ENCODE measurements at places on chromosomes 3 and 15.

DNA sequence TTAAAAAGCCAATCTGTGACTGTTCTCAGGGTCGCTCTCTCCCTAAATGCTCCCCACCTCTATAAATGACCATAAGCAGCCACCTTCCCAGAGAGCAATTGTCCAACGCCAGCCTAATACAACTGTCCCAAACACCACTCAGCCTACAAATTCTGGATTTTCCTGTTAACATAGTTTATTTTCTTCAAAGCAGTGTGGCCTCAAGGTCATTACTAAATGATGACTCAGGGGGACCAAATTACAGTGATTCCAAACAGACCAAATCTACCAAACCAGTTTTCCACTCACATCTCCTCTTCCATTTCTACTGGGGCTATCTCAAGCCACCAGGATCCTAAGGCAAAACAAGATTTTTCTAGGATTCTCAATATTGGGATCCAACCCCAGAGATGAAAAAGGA is 22.5 kb downstream of the HEXA start:
- no peak for DNase-seq

DNA sequence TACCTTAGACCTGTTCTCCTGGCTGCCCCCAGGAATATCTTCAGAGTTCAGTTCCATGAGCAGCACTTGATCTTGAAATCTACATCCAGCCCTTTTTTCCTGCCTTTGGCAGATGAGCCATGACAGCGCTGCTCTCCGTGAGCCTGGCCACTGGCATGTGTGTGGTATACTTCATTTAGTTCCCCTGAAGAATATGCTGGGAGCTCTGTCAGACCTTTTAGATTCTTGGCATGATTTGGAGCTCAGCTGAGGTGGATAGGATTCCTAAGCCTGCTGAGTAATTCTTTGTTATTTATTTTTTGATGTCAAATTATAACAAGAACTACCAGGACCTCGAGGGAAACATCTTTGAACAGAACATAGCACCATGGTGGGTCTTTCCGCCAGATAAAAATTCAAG is 121.7 kb downstream of the EDEM1 start:
- DNase-seq: no peak

DNA sequence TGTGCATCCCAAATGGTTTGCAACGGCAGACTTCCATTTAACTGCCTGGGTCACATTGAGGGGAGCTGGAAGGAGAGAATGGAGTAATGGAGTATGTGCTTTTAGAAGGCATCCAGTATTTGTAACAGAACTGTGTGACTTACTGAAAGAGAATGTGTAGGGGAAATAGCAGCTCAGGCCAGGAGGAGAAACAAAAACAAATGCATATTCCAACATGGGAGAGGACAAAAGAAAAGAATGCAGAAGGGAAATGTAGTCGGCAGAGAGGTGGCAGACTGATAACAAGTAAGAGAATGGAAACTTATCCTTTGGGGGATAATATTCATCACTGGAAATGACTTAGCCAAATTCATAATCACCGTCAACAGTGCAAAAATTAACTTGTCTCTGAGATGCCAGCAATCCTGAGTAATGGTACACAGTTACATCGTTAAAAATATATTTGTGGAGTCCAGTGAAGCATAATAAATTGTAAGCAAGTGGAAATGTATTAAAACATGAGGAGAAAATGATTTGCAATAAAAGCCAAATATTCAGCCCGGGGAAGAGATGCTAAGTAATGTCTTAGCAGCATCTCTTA is 294.9 kb upstream of the SGO1 start:
- DNase-seq: no peak

GRCh38 chr15:85795337-85796305 is 896 bp upstream of the KLHL25 start:
- no peak for DNase-seq

GRCh38 chr3:74661672-74662071 is 47.2 kb upstream of the CNTN3 start:
- no peak for DNase-seq

GRCh38 chr3:176463610-176464009 is 733.7 kb downstream of the TBL1XR1 start:
- DNase-seq: no peak

- DNase-seq: no peak
Observed at GRCh38 chr3:170982733-170983132, 43.8 kb downstream of the SLC2A2 start.

DNA sequence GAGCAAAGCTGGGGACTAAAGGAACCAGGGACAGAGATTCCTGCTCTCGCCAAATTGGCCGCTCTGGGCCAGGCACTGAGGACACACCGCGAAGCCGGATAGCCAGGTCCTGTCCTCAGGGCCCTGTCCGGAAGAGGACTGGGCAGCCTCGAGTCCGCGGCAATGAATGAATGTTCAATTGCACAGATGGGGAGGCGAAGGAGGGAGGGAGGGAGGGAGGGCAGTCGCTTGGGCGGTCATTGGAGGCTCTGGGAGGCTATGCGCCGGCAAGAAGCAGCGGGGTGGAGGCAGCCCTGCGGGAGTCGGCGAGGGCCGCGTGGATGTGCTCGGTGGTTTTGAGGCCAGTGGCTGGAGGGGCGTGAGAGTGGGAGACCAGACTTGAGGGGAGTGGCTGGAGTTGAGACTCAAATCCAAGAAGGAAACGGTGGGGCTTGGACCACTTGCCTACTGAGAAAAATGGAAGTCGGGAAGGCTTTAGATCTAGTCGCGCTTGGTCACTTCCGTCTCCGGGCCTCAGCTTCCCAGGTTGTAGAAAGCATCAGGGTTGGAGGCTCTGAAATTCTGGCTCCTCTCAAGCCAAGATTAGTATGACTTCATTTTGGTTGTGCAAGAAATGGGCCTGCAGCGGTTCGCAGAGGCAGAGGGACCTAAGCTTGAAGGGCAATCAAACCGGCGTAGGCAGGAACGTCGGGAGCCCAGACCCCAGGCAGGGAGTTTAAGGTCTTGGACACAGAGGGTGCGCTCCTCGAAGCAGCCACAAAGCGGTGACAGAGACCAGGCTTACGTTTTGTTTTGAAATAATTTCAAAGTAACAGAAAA is 21.1 kb upstream of the PLXND1 start:
- peak; percentile 72 for DNase-seq

DNA sequence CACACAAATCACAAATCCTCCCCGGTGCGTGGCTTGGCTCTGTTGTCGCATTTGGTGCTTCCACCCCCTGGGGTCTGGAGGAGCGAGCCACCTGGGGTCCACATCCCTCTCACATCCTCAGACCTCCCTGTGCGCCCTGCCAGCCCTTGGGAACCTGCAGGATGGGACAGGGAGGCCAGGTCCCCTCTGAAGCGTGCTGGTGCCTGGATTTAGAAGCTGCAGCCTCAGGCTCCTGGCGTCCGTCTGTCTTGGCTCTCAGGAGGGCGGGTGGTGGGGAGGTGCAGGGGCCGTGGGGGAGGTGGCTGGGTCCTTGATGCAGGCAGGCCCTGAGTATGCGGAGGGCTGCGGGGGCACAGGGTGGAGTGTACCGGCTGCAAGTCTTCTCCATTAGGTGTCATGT is 38.4 kb downstream of the RGMA start:
- no peak for DNase-seq

GRCh38 chr3:49602877-49603411 is 48.7 kb downstream of the BSN start:
- DNase-seq: peak; percentile 57

DNA sequence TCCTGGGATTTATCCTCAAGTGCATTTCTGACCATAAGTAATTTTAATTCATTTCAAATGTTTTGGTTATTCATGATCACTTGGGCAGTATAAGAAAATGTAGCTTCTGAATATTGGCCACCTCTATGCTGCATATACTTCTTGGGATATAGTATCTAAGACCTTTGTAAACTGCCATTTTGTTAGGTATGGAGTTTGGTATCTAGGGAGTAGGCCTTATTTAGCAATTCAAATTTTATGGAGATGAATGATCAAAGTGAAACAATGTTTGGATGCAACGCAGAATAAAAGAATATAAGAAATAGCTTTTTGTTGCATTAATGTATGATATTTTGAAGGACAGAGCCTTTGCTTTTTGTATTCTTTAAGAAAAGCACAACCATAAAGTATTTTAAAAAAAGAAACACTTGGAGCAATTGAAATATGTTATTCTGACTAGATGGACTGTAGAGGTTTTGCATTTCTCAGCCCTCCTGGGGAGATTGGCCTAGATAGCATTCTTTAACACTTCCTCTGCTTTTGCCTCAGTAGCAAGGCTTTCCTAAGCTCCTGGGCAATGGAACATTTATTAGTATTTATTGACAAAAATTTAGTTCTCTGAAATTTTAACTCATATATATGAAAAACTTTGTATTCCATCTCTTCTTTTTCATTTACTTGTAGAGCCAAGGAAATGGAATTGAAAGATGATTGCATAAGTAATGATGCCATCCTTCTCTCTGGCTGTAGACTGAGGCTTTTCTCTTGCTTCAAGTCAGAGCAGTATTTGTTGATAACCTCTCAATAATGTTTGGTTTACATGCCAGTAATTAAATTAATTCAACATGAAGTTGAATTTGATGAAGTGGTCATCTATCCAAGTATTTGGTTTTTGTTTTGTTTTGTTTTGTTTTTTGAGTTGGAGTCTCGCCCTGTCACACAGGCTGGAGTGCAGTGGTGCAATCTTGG is 61.8 kb upstream of the UTS2B start:
- DNase-seq: no peak

GRCh38 chr3:69299344-69299743 is 86.5 kb downstream of the FRMD4B start:
- DNase-seq: no peak

- no peak for DNase-seq
Observed at GRCh38 chr3:52188556-52188955, 9.4 kb upstream of the ALAS1 start.

DNA sequence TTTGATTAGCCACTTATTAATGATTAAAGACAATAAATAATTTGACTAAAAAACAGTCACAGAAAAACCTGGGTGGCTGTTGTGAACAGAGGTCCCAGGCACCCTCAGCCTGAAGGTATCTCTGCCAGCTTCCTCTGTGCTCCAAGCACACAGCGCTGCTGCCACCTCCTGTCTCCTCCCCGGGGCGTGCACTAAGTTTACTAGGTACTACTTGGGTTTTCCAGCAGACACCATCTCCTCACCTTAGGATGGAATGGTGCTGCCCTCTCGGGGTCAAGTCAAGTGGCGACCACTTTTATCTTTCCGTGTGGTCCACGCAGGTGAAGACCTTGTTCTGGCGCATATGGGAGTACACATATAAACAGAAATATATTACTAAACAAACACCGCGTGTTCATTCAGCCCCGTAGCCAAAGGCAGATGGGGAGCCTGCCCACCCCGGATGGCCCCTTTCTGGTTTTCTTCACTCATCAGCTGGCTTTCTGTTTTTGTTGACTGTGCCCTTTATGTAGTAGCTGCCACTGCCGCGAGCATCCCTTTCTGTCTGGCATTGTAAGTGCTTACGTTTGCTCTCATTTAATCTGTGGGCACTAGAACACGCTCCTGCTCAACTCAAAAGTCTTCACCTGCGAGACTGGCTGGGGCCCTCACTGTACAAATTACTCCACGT is 128.0 kb downstream of the LRIG1 start:
- peak; percentile 42 for DNase-seq

DNA sequence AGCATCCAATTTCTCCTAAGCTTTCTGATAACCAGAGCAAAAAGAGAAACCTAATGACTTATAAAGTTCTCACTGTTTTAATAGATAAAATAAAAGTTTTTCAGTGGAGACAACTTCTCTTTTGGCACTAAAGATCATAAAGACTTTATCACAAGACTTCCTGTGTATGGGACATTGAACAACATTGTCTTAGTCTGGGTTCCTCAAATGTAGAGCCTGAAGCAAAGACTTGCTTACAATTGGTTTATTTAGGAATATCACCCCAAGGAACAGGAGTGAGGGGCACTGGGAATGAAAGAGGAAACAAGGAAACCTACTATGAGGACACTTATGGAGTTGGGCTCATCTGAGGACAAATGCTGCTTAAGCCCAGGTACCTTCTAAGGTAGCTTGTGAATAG is 127.4 kb downstream of the B3GALNT1 start:
- no peak for DNase-seq

- no peak for DNase-seq
Observed at GRCh38 chr3:39434574-39434973, 28.1 kb downstream of the RPSA start.

DNA sequence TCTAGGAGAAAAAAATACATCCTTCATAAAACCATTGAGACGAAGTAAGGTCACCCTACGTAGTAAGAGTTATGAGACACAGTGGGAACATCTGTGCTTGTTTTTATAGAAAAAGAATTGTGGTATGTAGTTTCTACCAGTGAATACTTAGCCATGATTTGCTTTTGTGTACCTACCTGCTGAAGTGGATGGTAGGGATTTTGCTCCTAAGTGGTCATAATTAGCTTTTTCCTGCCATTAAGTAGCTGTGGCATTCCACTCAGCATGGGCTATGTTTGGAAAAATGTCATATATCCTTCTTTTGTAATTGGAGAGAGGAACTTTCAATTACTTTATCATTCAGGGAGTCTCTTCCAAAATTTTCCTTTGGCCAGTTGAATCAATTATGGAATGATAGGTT is 63.7 kb downstream of the CHD2 start:
- no peak for DNase-seq

DNA sequence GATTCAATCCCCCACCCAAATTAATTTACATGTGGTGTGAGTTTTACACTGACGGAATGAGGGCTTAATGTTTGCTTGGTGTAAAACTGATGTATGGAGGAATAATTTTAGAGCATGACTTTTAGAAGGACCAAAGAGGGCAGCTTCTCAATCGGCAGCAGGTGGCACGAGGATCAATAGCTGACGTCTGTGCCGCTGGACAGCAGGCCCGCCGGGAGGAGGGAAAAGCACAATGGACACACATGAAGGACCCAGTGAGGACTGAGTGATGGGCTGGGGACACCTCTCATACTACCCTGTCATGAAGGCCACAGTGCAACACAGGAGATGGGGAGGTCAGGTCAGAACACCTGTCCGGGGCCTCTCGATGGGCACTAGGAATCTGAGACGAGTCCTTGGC is 61.4 kb upstream of the NSMCE3 start:
- no peak for DNase-seq

DNA sequence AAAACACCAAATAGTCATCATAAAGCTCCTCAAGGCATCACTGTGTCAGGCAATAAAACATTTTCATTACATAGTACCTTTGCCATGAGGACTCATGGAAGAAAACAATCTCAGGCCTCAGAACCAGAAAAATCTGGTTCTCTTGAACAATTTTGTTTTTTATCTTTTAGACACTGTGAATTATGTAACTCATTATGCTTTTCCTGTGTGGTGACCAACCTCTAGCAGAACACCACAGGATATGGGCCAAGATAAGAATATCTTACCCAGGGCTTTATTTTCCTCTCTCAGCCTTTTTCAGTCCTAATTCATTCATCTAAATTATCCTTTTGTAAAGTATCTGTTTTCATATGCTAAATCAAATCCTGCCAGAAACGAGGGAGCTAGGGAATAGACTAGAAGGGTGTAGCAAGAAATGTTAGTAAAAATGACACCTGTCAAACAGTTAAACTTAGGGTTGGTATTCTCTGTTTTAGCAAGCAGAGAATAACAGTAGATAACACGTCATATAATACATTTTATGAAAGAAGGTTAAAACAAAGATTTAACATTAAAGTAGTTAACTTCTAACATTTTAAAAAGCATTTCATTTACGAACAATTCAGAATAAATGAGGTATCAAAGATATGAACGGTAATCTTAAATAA is 111.1 kb downstream of the FBXL22 start:
- DNase-seq: peak; percentile 70

- no peak for DNase-seq
Observed at GRCh38 chr3:135142530-135142929, 347.5 kb downstream of the EPHB1 start.

- no peak for DNase-seq
Observed at GRCh38 chr15:65655457-65655856, 33.7 kb downstream of the SLC24A1 start.

GRCh38 chr15:37107071-37107743 is 6.9 kb upstream of the MEIS2 start:
- no peak for DNase-seq

- no peak for DNase-seq
Observed at GRCh38 chr15:29685156-29686078, 136.9 kb downstream of the TJP1 start.
